Coronary artery (tissue), 2 donors: ENCODE measurements at places on chromosomes 5 and 9.

DNA sequence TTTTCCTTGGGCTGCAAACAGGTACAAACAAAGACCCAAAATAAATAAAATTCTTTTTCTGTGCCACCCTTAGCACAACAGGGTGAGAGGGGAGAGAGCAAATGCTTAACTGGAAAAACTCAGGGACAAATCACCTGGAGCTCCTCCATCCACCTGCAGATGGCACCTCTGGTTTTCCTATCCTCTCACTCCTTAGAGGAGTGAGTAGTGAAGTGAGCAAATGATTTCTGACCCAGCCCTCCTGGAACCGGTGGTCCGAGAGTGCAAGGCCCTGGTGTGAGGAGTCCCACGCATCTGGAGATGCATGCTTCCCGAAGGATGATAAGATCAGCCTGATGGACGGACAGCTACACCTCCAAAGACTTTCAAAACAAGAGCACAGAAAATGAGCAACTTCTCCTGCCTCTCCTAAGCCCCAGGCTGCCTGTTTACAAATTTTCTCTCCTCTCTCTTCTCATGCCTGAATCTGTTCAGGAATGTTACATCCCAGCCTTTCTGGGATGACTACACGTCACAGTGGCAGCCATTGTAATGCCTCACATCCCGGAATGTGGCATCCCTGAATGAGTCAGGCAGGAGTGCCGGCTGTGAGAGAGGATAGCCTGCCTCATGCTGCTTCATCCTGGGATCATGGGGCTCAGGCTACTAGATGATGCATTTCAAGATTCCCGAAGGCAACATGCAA is 86.4 kb downstream of the ADRB2 start:
- DNase-seq, result no peak

DNA sequence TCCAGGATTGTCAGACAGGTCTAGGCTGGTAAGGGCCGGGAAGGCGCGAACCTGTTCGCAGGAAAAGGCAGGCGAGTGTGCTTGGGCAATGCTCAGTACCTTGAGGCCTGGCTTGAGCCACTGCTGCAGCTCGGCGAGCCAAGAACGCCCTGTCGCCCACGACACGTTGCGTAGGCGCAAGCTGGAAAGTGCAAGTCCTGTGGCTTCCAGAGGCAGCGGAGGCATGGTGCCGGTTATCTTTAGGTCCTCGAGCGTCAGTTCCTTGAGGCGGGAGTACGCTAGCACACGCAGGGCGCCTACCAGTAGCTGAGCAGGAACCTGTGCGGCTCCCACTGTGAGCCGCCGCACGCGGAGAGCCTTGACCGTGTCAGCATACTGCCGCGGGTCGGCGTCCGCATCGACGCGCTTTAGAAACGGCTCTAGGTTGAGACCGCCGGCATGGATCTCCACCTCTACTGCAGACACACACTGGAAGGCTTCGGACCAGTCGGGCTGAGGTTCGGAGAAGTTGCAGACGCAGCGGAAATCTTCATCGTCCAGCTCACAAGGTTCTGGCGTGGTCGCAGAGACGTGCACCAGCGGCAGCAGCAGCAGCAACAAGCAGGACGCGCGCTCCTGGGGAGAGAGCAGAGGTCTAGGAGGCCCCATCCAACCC is 482 bp downstream of the CD14 start:
- peak; percentile 82 for DNase-seq

DNA sequence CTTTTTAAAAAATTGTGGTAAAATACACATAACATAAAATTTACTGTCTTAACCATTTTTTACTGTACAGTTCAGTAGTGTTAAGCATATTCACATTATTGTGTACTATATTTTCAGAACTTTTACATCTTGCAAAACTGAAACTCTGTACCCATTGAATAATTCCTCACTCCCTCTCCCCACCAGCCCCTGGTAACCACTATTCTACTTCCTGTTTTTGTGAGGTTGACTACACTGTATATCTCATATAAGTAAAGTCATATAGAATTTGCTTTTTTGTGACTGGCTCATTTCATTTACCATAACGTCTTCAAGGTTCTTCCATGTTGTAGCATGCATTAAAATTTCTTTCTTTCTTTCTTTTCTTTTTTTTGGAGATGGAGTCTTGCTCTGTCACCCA is 87.0 kb downstream of the LNPEP start:
- DNase-seq, result no peak

- no peak for DNase-seq
Measured at GRCh38 chr9:116112236-116112635, 41.4 kb upstream of the PAPPA start.

DNA sequence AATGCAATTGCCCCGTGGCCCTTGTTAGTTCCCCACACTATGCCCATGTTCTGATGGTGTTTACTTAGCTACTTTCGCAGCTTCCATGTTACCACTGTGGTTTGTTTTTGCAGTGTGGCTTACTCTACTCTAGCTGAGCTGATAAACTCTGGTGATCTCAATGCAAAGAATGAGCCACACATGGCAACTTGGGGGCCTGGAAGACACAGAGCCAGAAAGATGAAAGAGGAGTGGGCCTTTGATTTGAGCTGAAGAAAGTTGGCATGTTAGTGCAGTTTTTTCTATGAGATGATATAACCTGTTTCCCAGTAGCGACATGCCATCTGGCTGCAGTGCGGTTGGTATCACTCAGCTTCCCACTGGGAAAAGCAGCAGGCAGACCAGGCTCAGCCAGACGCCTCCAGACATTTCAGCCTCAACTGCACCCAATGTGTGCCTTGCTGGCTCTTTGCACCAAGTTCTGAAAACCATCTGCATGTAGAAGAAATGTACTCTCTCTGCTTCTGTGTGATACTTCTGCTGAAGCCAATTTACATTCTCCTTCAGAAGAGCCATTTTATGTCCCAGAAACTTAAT is 329.4 kb downstream of the ARHGEF28 start:
- no peak for DNase-seq

DNA sequence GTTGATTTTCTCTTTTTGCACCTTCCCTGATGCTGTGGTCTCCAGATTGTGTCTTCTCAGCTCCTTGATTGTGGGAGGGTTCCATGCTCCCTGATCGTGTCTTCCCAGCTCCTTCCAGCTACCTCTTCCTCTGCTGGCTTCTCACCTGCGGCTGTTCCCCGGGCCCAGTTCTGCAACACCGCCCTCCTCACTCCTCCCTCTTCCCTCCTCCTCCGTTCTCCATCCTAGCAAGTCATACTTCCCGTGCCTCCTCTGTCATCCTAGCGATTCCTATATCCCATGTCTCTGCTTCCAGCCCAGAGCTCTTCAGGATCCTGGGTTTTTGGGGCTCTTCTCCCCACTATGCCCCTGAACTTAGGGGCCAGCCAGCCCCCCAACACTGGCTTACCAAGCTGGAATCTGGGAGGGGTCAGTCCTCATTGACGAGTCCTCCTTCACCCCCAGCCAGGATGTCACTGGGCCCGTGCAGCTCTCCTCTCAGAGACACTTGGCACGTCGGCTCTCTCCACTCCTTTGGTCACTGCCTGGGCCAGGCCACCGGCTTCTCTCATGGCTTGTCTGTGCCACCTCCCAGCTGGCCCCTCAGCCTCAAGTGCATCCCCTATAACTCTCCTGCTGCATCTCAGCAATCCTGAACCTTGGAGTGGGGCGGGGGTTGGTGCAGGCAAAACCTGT is 255.4 kb upstream of the MVB12B start:
- DNase-seq, result no peak

GRCh38 chr5:115389034-115389798 is 92.8 kb upstream of the CCDC112 start:
- no peak for DNase-seq

- DNase-seq, result no peak
Measured at GRCh38 chr9:137734181-137734580, 115.4 kb downstream of the EHMT1 start.

GRCh38 chr9:8011974-8012373 is 212.4 kb upstream of the DMAC1 start:
- DNase-seq, result no peak

DNA sequence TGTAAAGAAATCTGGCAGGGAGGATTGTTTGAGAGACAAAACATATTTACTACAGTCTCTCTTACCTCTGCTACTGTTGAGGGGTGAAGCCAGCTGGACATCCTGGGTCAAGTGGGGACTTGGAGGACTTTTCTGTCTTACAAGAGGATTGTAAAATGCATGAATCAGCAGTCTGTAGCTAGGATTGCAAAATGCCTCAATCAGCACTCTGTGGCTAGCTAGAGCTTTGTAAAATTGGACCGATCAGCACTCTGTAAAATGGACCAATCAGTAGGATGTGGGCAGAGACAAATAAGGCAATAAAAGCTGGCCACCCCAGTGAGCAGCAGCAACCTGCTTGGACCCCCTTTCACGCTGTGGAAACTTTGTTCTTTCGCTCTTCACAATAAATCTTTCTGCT is 995.8 kb upstream of the CDH6 start:
- DNase-seq, result no peak

GRCh38 chr9:112434487-112434886 is 52.1 kb upstream of the KIAA1958 start:
- DNase-seq, result no peak

DNA sequence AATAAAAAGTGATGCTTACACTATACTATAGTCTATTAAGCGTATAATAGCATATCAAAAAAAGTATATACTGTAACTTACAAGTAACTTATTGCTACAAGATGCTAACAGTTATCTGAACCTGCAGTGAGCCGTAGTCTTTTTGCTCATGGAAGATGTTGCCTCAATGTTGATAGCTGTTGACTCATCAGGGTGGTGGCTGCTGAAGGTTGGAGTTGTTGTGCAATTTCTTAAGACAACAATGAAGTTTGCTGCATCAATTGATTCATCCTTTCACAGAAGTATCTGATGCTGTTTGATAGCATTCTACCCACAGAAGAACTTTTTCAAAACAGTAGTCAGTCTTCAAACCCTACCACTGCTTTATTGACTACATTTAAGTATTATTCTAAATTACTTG is 7.8 kb upstream of the C9orf40 start:
- no peak for DNase-seq

GRCh38 chr5:113212244-113212920 is 222.4 kb downstream of the TSSK1B start:
- no peak for DNase-seq

DNA sequence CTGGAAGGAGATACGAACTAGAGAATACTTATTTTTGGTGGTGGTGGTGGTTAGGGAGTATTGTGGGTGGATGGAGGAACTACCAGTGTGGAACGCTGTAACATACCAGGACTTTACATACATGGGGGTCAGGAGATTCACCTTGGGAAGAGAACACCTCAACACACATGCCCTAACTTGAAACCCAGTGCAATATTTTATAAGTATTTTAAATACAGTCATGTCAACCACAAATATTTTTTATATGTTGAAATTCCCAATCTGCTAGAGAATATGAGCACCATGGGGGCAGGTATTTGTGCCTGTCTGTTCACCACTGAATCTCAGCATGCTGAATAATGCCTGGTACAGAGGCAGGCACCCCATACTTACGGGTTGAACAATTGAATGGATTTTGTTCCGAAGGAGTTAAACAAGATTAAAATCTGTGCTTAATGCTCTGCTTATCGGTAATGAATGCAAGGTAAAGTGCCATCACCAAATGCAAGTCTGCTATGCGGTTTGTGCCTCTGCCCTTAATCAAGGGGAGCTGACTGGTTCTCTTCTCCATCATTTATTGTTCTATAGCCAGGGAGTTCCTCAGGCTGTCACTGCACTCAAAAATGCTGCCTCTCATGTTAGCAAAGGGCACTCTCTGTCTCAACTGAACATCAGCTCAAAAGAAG is 65.3 kb downstream of the RASEF start:
- no peak for DNase-seq
